Pulmonary artery endothelial cell (primary cell): ENCODE measurements at places on chromosomes 11 and 22. TPM values are rescaled to one million over a fixed set of nuclear protein-coding genes. Genes with fewer than 3 reads are reported as not detected.

The SHISAL1 gene
- under 0.01 TPM in 1 of 2 replicates, not detected in the other for total RNA-seq

The LRP4 gene
- total RNA-seq: 0.53 and 1.9 TPM in 2 replicates

The GATD1 gene
- 37.5 and 38.1 TPM in 2 replicates for total RNA-seq

The TRIM66 gene
- total RNA-seq: 5.7 and 7.3 TPM in 2 replicates

The RBFOX2 gene
- 151 TPM in 2 replicates for total RNA-seq
